ENCODE measurements at places on chromosomes 7 and 10. TPM values are rescaled to one million over a fixed set of nuclear protein-coding genes. Genes with fewer than 3 reads are reported as not detected.

Gene PAPOLB
- total RNA-seq, result 0.24 TPM

GRCh38 chr10:25902002-25902401 is 32.0 kb upstream of the MYO3A start:
- no peaks in the 10 kb centered on the region for H3K36me3 ChIP-seq
- H3K27ac ChIP-seq, result no peak overlapping the region
- no peaks in the 10 kb centered on the region for H3K27me3 ChIP-seq
- H3K4me1 ChIP-seq, result no peaks in the 10 kb centered on the region
- no peak for DNase-seq

DNA sequence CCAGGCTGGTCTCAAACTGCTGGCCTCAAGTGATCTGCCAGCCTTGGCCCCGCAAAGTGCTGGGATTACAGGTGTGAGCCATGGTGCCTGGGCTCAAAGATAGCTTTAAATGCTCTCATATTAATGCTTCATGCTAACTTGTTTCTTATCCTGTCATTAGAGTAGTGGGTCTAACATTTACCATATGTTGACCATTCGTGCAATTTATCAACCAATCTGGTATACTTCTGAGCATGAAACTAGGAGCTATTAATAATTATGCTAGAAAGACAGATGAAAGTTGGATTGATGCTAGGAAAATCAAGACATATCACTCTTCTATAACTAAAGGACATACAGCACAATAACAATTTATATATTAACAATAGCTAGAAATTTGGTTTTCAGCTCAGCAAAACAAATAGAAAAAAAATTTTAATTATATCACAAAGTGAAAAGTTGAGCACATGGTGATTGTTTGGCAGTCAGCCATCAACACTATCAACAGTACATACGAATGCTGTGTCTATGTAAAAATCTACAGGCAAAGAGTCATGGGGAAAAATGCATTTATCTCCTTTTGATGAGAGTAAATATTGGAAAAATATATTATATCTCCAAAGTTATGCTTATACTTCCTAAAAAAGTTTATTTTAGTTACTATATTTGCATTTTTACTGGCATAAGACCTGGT is 112.1 kb upstream of the ABCB5 start:
- peaks cover 5% of the 10 kb centered on the region for H3K4me1 ChIP-seq
- no peak overlapping the region for H3K27ac ChIP-seq
- H3K36me3 ChIP-seq, result no peaks in the 10 kb centered on the region
- H3K27me3 ChIP-seq, result no peaks in the 10 kb centered on the region
- no peak for DNase-seq
- H3K4me3 ChIP-seq, result no peak overlapping the region

DNA sequence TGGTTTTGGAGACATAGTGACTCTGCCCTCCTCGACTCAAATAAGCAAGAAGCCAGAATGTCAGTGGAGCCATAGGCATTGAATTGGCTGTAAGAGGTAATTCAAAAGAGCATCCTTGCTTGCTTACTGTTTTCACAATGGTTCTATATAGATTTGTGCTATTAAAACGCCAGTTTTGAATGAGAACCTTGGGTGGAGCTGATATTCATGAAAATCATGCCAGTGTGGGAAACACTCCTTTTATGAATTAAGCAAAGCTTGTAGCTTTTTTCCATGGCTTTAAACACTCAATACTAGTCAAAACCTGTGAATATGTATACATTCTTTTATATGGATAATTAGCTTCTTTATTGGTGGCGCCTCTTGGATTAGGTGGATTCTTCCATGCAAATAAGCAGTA is 252.5 kb downstream of the SLC25A13 start:
- H3K27me3 ChIP-seq, result peaks cover 6% of the 10 kb centered on the region
- no peaks in the 10 kb centered on the region for H3K4me1 ChIP-seq
- no peak overlapping the region for H3K27ac ChIP-seq
- no peak overlapping the region for H3K4me3 ChIP-seq
- no peaks in the 10 kb centered on the region for H3K36me3 ChIP-seq
- DNase-seq, result no peak

All from left lung (tissue), 14 donors.